ENCODE measurements at places on chromosomes 12 and 14. TPM values are rescaled to one million over a fixed set of nuclear protein-coding genes. Genes with fewer than 3 reads are reported as not detected.

Gene CCDC38
- not detected for total RNA-seq

Gene DTX3
- 23.1 TPM for total RNA-seq

Gene PROX2
- not detected for total RNA-seq

Gene OTOGL
- 0.05 TPM for total RNA-seq

Gene REC8
- 42.7 TPM for total RNA-seq

Gene FAR2
- total RNA-seq = 24.0 TPM

Gene CLEC4D
- total RNA-seq = not detected

DNA sequence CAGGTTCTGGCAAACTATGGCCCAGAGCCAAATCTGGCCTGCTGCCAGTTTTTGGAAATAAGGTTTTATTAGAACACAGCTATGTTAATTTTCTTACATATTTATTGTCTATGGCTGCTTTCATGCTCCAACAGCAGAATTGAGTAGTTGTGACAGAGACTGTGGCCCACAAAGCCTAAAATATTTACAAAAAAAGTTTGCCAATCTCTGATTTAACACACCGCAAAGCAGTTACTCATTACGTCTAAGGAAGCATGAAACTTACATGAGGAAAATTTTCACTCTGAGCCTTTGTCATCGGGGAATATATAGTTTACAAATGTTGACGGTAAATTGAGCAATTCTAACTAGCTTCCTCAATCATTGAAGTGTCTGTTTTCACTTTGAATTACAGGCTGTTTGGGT lies 96.5 kb downstream of the UNC79 start:
- H3K27ac ChIP-seq = no peak overlapping the region
- no peaks in the 10 kb centered on the region for H3K4me1 ChIP-seq
- DNase-seq = no peak
- no peak overlapping the region for H3K4me3 ChIP-seq

DNA sequence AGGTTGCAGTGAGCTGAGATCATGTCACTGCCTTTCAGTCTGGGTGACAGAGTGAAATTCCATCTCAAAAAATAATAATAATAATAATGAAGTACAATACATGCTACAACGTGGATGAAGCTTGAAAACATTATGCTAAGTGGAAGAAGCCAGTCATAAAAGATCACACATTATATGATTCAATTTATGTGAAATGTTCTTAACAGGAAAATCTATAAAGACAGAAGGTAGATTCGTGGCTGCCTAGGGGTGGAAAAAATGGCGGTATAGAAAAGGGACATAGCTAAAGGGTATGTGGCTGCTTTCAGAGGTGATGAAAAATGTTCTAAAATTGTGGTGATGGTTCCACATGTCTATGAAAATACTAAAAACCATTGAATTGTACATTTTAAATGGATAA lies 41.0 kb upstream of the AMIGO2 start:
- no peak overlapping the region for H3K27ac ChIP-seq
- H3K4me1 ChIP-seq = no peaks in the 10 kb centered on the region
- no peaks in the 10 kb centered on the region for H3K36me3 ChIP-seq
- H3K27me3 ChIP-seq = no peaks in the 10 kb centered on the region
- H3K4me3 ChIP-seq = no peak overlapping the region
- DNase-seq = no peak

- H3K27ac ChIP-seq = peak overlapping the region; percentile 14
- H3K4me1 ChIP-seq = peaks cover 15% of the 10 kb centered on the region
- DNase-seq = peak; percentile 20
- H3K36me3 ChIP-seq = peaks cover 5% of the 10 kb centered on the region
Observed at GRCh38 chr12:80702889-80703805, 4.3 kb upstream of the MYF6 start.

GRCh38 chr12:118544569-118544968 lies 168.2 kb downstream of the SUDS3 start:
- no peak overlapping the region for H3K4me3 ChIP-seq
- H3K36me3 ChIP-seq = no peaks in the 10 kb centered on the region
- no peak overlapping the region for H3K27ac ChIP-seq
- no peaks in the 10 kb centered on the region for H3K27me3 ChIP-seq
- H3K4me1 ChIP-seq = no peaks in the 10 kb centered on the region

DNA sequence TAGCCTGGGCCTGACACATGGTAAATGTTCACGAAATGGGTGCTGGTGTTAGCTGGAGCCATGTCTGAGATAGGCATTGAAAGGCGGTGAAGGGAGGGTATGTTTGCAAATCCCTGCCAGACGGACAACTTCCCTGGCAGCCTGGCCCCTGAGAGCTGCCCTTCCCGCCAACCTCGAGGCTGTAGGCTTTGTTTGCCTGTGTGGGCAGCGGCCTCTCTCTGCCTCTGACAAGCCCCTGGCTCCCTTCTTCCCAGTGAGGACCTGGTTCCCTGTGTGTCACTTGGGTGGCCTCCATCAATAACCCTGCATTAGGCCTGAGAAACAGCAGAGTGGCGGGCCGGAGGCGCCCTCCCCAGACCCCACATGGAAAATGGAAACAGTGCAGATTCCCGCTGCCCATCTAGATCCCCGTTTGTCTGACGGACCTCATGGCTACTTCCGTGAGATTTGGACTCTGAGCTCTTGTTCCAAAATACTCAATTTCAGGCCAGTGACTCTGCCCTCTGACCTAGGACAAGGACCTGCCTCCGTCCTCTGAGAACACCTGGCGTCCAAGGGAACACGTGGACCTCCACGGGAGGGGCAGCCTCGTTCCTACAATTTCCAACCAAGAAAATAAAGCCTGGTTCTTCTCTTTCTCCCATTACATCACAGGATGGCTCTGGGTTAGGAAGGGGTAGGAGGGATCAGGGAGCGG lies 325.5 kb downstream of the DPF3 start:
- no peak for DNase-seq
- peaks cover 62% of the 10 kb centered on the region for H3K27me3 ChIP-seq
- no peaks in the 10 kb centered on the region for H3K36me3 ChIP-seq
- no peak overlapping the region for H3K4me3 ChIP-seq
- H3K4me1 ChIP-seq = no peaks in the 10 kb centered on the region
- no peak overlapping the region for H3K27ac ChIP-seq

DNA sequence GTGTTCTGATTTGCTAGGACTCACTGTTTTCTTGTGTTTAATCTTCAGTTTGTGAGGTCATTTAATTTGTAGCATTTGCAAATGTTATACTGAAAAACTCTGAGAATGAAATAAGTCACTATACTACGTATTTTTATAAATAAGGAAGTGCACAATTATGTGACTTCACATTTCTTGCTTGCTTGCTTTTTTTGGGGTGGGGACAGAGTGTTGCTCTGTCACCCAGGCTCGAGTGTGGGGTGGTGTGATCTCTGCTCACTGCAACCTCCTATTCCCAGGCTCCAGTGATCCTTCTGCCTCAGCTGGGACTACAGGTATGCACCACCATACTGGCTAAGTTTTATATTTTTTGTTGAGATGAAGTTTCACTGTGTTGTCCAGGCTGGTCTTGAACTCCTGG lies 32.7 kb downstream of the RBM25 start:
- peaks cover 51% of the 10 kb centered on the region for H3K36me3 ChIP-seq
- no peak for DNase-seq
- no peaks in the 10 kb centered on the region for H3K4me1 ChIP-seq
- no peaks in the 10 kb centered on the region for H3K27me3 ChIP-seq

DNA sequence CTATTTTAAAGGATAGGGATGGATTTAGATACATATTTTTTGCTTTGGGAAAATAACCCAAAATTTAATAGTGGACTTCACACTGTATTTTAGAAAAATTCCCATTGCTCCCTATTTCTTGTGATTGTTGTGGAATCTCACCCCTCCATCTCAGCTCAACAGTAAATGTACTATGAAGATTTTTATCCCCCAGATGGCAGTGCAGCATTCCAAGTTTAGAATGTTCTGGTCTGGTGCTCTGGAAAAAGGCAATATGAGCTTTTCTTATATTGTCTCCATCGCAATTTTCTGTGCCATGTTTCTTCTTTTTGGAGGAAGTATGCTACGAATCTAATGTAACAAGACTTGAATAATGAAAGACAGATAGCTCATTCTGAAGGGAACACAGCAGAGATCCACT lies 471.7 kb upstream of the SYT1 start:
- H3K36me3 ChIP-seq = no peaks in the 10 kb centered on the region
- DNase-seq = no peak
- H3K4me3 ChIP-seq = no peak overlapping the region
- H3K27me3 ChIP-seq = no peaks in the 10 kb centered on the region

DNA sequence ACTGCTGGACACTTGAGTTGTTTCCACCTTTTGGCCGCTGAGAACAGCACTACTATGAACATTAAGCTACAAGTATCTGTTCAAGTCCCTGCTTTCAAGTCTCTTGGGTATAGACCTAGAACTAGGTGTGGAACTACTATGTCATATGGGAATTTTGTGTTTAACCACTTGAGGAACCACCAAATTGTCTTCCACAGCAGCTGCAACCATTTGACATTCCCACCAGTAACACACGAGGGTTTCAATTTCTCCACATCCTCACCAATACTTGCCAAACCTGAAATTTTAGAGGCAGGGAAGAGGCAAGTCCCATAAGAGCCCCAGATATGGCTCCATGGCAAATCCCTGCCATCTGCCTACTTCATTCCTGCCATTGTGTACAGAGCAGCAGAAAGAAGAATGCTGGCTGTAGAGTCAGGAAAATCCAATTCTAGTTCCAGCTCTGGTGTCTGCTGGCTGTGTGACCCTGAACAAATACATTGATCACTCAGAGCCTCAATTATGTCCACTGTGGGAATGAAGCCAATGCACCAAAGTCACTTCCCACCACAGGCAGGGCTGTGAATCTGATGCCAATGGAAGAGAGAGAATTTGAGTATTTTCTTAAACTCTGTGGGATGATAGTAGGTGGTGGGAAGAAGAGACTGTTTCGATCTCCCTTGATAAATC lies 17.8 kb downstream of the PITPNM2 start:
- H3K4me3 ChIP-seq = no peak overlapping the region
- no peak overlapping the region for H3K27ac ChIP-seq
- H3K27me3 ChIP-seq = no peaks in the 10 kb centered on the region
- DNase-seq = no peak
- H3K36me3 ChIP-seq = peaks cover 4% of the 10 kb centered on the region

GRCh38 chr12:114986178-114986714 lies 302.3 kb upstream of the TBX3 start:
- no peak overlapping the region for H3K4me3 ChIP-seq
- H3K4me1 ChIP-seq = no peaks in the 10 kb centered on the region
- H3K27me3 ChIP-seq = no peaks in the 10 kb centered on the region
- H3K36me3 ChIP-seq = no peaks in the 10 kb centered on the region

DNA sequence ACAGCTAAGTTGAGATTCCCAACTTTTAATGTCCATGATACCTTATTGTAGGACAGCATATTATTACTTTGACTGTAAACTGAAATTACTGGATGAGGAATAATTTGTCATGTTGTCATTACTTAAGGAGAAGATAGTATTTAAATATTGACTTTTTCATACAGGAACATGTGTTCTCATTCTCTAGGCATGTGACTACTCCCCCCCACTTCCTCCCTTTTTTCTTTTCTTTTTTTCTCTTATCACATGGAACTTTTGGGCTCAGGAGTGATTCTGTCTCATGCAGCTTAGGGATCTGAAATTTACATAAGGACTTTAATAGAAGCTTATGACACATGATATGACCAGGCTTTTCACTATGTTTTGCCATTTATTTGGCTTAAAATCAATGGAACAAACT lies 127.7 kb upstream of the SLCO1C1 start:
- H3K27ac ChIP-seq = no peak overlapping the region
- no peaks in the 10 kb centered on the region for H3K27me3 ChIP-seq
- H3K4me1 ChIP-seq = no peaks in the 10 kb centered on the region
- H3K4me3 ChIP-seq = no peak overlapping the region

DNA sequence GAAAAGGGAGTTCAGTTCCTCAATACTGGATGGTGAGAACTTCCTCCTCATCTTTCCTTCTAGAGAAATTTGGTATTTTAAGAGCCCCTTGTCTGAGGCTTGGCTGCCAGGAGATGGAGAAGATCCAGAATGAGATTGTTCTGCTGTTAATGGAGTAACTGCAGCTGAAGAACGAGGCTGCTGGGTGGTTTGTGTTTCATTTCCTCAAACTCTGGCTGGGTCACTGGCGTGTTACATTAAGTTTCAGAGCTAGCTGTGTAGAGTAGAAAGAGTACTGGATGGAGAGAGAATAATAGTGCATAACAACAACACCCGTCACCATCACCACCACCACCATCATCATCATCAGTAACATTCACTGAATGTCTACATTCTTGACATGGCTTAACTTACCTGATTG lies 325.0 kb upstream of the TBX3 start:
- no peak for DNase-seq
- H3K27ac ChIP-seq = no peak overlapping the region
- no peaks in the 10 kb centered on the region for H3K4me1 ChIP-seq
- no peak overlapping the region for H3K4me3 ChIP-seq

DNA sequence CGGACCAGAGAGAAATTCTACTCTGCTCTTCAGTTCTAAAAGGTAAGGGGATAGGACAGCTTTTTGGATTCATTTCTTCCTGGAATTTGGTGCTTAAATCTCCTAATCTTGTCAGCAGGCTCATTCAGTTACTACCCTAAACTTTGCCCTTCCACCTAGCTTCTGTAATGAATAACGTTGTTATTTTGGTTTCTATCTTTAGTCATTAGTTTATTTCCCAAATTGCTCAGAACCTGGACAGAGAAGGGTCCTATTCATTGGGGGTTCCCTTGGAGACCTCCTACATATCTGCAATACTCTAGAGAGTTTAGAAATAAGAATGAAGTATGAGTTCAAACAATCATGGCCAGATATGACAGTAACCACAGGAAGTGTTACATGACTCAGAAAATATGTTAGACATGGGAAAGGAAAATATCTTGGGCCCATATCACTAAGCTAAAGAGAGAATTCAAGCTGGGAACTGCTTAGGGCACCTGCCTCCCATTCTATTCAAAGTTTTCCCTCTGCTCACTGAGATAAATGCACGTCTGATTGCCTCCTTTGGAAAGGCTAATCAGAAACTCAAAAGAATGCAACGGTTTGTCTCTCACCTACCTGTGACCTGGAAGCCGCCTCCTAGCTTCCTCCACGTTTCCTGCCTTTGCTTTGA lies 87.9 kb downstream of the GAS2L3 start:
- H3K27ac ChIP-seq = peak overlapping the region; percentile 54
- H3K36me3 ChIP-seq = no peaks in the 10 kb centered on the region
- no peaks in the 10 kb centered on the region for H3K27me3 ChIP-seq
- no peak overlapping the region for H3K4me3 ChIP-seq
- DNase-seq = no peak

DNA sequence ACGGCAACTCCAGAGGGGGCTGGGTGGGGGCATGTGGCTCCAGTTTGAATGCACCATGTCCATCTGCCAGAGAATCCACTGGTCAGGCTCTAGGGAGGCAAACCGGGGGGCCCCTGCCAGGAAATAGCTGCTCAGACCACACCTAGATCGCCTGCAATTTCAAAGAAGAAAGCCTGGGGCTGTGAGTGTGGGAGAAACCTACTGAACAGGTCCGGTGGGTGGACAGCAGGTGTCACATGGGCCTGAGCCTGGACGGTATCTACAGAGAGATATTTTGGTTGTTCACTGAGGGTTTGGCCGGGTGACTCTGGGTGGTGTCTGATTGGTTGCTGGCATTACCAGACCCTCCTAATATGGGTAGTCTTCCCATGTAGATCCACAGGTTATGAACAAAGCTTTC lies 32.0 kb downstream of the DAO start:
- H3K27me3 ChIP-seq = no peaks in the 10 kb centered on the region
- H3K36me3 ChIP-seq = peaks cover 4% of the 10 kb centered on the region
- H3K27ac ChIP-seq = peak overlapping the region; percentile 36
- DNase-seq = peak; percentile 81

Data from Calu3 (cell line).